ENCODE measurements at places on chromosomes 13 and 19. TPM values are rescaled to one million over a fixed set of nuclear protein-coding genes. Genes with fewer than 3 reads are reported as not detected.

Gene ZNF225
- total RNA-seq, result 6.2 TPM

Gene CYP2A6
- not detected for total RNA-seq

Gene CD37
- 126 TPM for total RNA-seq

Gene FFAR2
- not detected for total RNA-seq

Gene FBXW9
- total RNA-seq, result 5.2 TPM

Gene KCNN4
- 43.9 TPM for total RNA-seq

Gene CDC42EP5
- not detected for total RNA-seq

Gene COG3
- total RNA-seq, result 25.1 TPM

Gene AMH
- total RNA-seq, result 6.0 TPM

Gene TMEM190
- not detected for total RNA-seq

Gene FREM2
- not detected for total RNA-seq

- no peak for DNase-seq
Measured at GRCh38 chr13:51327961-51328360, 11.5 kb upstream of the SERPINE3 start.

DNA sequence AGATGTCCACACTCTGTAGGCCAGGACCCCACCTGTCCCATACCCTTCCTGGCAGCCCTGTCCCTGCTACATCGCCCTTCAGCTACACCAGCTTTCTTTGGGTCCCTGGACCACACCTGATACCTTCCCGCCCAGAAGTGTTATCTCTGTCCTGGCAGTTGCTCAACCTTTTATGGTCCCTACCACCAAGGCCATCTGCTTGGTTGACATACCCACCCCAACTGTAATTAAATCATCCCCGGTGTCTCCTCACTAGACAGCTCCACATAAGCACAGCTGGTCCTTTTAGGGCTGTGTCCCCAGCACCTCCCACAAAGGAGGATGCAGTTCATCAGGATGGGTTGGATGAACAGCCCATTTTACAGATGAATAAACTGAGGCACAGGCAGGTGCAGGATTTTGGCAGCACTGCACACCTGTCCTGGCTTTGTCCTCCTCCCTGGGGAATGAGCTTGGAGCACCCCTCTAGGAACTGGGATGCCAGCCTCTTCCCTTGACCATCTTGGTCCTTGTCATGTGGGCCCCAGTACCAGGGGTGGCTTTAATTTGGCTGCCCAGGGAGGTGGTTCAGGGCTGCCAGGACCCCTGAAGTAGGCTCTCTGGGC lies 12.9 kb downstream of the NACC1 start:
- DNase-seq, result no peak

DNA sequence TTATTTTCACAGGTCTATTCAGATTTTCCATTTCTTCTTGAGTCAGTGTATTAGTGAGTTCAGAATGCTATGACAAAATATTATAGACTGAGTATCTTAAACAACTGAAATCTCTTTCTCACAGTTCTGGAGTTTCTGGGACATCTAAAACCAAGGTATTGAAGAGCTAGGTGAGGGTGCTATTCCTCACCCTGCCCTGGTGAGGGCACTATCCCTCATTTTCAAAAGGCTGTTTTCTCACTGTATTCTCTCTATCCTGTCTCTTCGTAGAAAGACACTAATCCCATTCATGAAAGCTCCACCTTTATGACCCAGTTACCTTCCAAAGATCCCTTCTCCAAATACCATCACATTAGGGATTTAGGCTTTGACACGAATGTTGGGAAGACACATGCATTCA lies 1617.1 kb downstream of the PCDH9 start:
- no peak for DNase-seq

GRCh38 chr19:51525651-51526050 lies 5.8 kb downstream of the SIGLEC6 start:
- DNase-seq, result no peak

DNA sequence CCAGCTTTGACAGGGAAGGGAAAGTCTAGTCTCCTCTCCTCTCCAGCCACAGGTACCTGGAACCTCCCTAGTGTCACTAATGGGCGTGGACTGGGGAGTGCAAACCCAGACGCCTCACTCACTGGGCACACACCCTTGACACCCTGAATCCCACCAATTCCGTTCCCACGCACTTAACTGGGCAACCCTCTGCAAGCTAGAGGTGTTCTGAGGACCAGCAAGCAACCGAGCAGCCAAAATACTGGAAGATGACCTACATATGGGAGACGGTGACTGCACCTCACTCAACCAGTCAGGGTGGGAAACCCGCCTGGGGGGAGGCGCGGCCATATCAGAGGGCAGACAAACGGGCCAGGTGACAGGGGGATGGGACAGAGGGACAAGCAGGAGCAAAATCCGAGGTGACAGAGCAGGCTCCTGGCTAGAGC lies 991 bp downstream of the ABHD17A start:
- peak; percentile 73 for DNase-seq

DNA sequence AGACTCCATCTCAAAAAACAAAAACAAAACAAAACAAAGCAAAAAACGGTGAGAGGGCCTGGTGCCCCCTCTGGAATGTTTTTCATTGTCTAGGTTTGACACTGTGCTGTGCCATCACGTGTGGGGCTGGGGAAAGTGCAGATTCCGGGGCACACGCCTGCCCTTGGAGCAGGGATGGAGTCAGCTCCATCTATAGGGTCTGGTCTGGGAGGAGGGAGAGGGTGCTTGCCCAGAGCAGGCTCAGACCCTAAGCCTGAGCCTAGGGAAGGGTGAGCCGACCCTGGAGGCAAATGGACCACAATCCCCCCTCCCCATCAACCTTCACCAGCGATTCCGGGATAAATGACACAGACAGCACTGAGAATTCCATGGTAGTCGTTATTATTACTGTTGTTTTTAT lies 10.9 kb upstream of the ZBTB32 start:
- no peak for DNase-seq

Measured in activated CD8-positive, alpha-beta memory T cell treated with anti-CD3 and anti-CD28 coated beads, Interleukin-2, amount 10 ng/mL, durations not matched to agents 7 days and 5 days (primary cell).